ENCODE measurements at places on chromosomes 16 and 17. TPM values are rescaled to one million over a fixed set of nuclear protein-coding genes. Genes with fewer than 3 reads are reported as not detected.

The FAM171A2 gene
- total RNA-seq, result 28.9 TPM

The HOXB9 gene
- 14.5 TPM for total RNA-seq

The CX3CL1 gene
- total RNA-seq, result 13.3 TPM

The ODAD4 gene
- 0.15 TPM for total RNA-seq

The CLEC18B gene
- not detected for total RNA-seq

The TMIGD1 gene
- total RNA-seq, result not detected

The CCNF gene
- total RNA-seq, result 8.4 TPM

The GLTPD2 gene
- total RNA-seq, result not detected

- DNase-seq, result no peak
Observed at GRCh38 chr16:852451-853185, 52.1 kb upstream of the GNG13 start.

- DNase-seq, result no peak
Observed at GRCh38 chr16:80189476-80190175, 351.2 kb upstream of the DYNLRB2 start.

GRCh38 chr17:40062329-40063186 lies at the start of gene THRA:
Gene THRA (plus strand): TSS chr17:40062965. CDS start chr17:40074489, 11,524 bp downstream.
- DNase-seq, result no peak

DNA sequence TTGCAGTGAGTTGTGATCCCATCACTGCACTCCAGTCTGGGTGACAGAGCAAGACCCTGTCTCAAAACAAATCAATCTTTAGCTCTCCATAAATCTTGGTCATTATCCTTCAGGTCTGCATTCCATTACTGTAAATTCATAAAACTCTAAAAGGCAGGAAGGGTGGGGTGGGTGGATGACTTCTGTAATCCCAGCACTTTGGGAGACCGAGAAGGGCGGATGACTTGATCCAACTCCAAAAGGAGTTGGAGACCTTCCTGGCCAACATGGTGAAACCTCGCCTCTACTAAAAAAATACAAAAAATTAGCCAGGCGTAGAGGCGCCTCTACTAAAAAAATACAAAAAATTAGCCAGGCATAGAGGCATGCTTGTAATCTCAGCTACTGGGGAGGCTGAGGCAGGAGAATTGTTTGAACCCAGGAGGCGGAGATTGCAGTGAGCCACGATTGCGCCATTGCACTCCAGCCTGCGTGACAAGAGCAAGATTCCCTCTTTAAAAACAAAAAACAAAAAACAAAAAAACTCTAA lies 2.2 kb upstream of the UBE2Z start:
- DNase-seq, result no peak

- DNase-seq, result no peak
Observed at GRCh38 chr17:57714665-57715180, 30.4 kb downstream of the CCDC182 start.

- no peak for DNase-seq
Observed at GRCh38 chr17:57195785-57196460, 60.4 kb upstream of the MSI2 start.

DNA sequence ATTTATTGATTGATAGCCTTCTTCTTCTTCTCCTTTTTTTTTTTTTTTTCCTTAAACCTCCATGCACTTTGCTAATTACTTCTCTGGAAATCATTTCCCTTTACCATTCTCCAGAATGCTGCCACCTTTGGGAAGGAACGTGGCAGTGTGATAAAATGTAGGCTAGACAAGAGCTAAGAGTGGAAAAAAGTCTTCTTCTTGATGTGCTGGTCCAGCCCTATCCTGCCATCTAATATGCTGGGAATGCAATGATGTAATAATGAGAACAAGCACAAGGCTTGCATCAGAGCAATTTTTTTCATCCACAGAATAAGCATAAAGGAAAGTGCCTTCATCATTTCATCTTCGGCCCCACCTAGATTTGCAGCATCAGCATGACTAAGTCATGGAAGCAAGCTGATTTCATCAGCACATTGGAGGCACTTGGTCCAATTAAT lies 128.7 kb upstream of the ZFHX3 start:
- no peak for DNase-seq

- no peak for DNase-seq
Observed at GRCh38 chr16:84214451-84215066, 23.6 kb downstream of the ADAD2 start.

DNA sequence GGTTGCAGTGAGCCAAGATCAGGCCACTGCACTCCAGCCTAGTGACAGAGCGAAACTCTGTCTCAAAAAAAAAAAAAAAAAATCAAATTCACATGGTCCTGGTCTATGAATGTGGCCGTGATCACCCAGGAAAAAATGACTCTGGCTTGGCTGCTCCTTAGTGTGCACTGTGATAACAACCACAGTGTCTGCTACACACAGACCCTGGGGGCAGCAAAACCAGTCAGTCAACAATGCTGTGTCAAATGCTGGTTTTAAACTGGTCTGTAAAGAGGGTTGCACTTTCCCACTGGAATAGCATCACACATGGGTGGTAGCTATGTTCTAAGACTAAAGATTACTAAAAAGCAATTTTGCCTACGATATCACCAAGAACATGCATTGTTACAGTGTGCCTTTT lies 71.0 kb downstream of the ARHGAP17 start:
- DNase-seq, result no peak

GRCh38 chr17:69732272-69732918 lies 317.9 kb downstream of the MAP2K6 start:
- no peak for DNase-seq

DNA sequence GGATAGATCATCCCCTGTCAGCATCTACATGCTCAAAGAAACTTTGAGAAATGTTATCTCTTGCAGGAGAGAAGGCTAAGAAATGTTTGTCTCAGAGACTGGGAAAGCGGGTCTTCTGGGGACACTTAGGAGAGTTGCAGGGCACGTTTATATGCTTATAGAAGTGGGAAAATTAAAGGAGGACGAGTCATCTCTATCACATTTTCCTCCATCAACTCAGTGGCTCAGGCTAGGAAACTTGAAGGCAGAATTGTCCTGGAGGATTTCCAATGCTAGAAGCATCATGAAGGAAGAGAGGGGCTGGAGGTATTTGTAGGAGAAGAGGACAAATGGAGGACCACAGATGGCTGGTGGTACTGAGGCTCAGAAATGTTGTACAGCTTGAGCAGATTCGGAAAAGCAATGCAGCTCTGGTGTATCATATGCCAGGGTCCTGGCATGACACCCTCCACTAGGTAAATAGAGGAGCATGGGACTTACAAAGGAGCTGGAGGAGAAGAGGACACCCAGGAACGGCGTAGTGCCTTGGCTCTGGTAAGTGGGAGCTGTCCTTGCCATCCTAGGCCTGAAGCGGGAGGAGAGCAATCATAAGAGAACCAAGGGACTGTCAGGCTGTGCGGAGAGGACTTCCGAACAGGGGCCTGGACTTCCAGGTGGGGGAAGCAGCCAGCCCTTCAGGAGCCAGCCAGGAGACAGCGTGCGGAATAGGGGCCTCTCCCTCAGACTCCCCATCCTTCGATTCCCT lies 4.5 kb upstream of the HS3ST3B1 start:
- no peak for DNase-seq

- no peak for DNase-seq
Observed at GRCh38 chr16:67661101-67661761, 471 bp downstream of the PARD6A start.

DNA sequence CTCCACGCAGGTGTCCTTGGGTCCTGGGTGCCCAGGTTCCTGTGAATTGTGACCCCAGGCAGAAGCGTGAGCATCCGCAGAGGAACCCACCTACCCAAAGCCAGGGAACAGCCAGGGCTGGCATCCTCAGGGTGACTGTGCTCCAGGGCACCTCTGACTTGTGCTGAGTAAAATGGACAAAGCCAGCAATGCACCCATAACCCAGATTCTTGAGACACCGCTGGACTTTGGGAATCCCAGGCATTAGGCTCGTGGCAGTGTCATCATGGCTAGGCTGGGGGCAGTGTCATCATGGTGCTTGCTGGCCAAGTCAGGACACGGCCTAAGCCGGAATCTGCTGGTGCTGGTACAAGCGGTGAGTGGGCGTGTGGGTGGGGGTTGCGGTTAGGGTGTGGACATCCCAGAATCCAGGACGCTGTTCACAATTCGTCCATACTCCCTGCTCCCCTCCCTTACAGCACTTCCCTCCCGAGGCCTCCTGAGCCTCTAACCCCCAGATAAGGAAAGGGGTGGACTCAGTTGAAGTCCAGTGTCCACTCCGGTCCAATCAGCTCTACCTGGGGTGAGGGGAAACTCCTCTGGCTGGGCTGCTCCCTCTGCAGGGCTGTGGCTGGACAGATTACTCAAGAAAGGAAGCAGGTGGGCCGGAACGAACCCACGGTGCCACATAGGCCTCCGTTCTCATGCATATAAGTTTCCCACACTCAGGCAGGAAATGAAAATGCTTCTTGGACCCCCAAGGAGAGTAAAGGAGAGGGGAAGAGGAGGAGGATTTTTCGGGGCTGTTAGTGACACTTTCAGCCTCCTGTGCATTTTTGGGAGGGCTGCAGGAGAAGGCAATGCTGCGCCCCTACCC lies 138.9 kb downstream of the SEC14L1 start:
- DNase-seq, result no peak

DNA sequence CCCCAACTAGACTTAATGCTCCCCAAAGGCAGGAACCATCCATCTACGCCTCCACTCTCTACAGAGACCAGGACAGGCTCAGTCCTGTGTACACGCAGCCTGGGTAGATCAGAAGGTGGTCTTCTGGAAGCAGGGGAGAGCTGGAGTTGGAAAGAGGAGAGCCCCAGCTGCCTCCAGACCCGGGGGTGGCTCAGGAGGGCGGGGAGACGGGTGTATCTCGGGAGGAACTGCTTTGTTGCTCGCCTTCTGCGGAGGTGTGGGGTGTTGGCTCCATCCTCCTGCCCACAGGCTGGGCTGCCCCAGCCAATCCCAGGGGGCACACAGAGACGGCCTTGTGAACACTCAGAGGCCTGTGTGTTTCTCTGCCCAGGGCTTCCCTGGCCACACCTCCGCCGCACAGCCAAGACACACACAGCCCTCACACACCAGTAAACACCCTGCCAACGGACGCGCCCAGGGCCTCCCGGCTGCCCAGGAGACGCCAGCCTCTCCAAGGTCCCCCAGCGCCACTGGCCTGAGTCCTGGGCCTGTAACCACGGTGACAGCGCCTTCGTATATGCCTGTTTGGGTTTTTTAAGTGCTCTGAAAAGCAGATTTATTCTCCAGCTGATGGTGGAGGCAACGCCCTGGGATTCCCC lies 143.4 kb upstream of the CDC42EP4 start:
- DNase-seq, result no peak

GRCh38 chr16:83561876-83562275 lies 245.9 kb upstream of the HSBP1 start:
- no peak for DNase-seq

- DNase-seq, result no peak
Observed at GRCh38 chr16:11689031-11689840, 21.0 kb downstream of the SNN start.

GRCh38 chr16:72990571-72990970 lies 57.4 kb downstream of the ZFHX3 start:
- DNase-seq, result no peak

- no peak for DNase-seq
Observed at GRCh38 chr16:4994719-4995434, 36.7 kb downstream of the SEC14L5 start.

DNA sequence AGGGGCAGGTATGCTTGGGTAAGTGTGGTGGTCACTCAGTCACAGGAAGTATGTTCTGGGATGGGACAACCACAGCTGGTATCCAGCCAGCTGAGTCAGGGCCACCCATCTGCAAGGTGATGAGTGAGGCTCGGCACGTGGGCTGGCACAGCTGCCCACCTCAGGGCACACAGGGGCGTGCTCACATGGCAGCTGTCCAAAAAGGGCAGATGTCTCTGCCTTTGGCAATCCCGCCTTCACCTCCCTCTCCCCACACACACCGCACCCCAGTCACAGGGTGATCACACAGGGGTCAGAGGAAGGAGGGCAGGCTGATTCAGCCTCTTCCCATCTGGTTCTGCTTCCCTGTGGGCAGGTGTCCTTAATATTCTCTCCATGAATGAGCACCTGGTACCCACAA lies 85.9 kb upstream of the TOB1 start:
- no peak for DNase-seq

DNA sequence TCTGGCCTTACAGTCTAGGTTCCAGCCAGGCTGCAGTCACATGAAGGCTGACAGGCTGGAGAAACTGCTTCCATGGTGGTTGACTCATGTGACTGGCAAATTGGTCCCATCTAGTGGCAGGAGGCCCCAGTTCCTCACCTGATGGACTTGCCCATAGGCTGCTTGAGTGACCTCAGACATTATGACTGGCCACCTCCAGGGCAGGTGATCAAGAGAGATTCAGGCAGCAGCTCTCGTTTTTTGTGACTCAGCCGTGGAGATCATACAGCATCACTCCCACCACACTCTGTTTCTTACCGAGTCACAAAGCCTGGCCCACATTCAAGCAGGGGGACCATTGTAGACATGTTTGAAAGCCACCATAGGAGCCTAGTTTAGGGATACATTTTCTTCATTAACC lies 34.5 kb downstream of the SIAH1 start:
- no peak for DNase-seq

- DNase-seq, result no peak
Observed at GRCh38 chr16:12330541-12330940, 354.0 kb downstream of the SNX29 start.

DNA sequence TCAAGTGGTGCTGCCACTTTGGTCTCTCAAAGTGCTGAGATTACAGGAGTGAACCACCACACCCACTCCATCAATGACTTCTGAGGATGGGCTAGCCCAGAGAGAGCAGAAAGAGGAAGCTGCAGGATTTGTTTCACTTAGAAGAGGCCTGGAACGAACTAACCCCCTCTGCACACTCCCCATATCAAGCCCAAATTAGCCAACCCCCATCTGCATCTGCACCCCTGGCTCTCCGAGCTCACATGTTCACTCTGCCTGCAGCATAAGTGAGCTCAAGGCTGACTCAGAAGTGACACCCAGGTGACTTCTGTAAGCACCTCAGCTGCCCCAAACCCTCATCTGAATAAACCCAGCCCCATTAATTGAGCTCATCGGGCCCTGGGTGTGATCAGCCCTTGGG lies 4.8 kb downstream of the SCNN1G start:
- no peak for DNase-seq

All from glomerular endothelial cell (primary cell).